ENCODE measurements at places on chromosomes 3 and 15.

GRCh38 chr3:119723022-119723421, 20.2 kb downstream of the CFAP91 start:
- DNase-seq: no peak

- no peak for DNase-seq
These were observed 77.7 kb upstream of the NR2E3 start for GRCh38 chr15:71732636-71733035.

- no peak for DNase-seq
These were observed 76.6 kb upstream of the CPOX start for GRCh38 chr3:98670020-98670419.

- DNase-seq: peak; percentile 17
These were observed 472 bp downstream of the CHST14 start for GRCh38 chr15:40471105-40471807.

- DNase-seq: peak; percentile 6
These were observed 121.6 kb downstream of the UBE2E2 start for GRCh38 chr3:23324745-23325144.

GRCh38 chr3:132199451-132199850, 117.8 kb upstream of the ACP3 start:
- DNase-seq: no peak

GRCh38 chr15:93298901-93299300, 209.9 kb upstream of the RGMA start:
- no peak for DNase-seq

DNA sequence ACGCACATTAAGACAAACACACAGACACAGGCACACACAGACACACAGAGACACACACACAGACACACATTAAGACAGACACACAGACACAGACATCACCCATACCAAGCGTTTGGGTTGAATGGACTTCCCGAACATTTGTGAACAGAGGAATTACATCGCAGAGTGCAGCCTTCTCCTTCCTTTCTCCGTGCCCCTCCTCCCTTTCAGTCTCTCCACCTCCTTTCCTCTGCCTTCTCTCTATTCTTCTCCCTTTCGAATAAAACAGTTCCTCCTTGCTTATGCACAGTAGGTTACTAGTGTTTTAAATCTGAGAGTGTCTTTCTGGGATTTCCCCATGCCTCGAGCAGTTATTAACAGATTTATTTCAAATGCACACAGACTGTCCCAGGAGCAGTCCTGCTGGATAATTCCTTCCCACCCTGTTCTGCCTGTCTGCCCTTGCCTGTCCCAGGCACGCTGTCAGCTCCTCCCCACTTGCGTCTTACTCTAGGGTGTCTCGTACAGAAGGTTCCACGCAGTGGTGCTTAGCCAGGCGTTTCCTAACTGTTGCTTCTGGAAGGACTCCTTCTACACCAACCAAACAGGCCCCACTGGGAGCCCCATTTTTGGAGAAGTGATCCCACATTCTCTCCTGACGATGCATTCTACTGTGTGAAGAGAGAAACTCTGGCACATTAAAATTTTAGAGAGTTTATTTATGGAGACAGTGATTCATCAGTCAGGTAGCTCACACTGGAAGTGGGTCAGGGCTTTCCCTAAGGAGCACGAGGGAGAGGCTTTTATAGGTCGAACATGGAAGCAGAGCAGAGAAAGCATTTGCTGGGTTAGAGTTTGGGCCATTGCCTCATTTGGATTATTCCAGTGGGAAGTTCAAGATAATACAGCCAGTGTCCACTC, 163.8 kb downstream of the SV2B start:
- no peak for DNase-seq

DNA sequence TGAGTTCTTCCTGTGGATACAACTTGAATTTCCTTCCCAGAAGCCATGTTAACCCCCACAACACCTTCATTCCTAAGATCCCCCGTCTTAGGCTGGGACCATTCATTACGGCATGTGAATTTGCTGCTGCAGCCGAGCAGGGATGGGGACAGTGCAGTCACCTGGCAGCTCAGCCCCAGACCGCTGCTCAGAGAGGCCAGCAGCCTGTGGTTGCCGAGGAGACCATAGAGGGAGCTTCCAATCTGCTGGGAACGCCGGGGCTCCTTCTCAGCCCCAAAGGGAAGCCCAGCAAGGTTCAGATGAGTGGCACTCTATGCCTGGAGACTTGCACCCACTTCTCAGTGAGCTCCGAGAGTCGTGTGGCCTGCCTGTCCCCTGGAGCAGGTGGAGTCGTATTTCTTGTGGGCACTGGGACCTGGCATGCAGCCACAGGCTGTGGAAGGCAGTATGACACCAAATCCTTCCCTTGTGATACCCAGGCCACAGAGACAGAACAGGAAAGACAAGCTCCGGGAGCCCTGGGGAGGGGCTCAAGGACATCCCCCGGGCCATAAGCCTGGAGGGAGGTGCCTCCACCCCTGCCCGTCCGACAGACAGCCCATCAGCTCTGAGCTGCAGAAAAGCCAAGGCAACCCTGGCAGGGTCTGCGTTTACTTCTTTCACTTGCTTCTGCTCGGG, 167.3 kb downstream of the FAM43A start:
- DNase-seq: no peak

- DNase-seq: no peak
These were observed 18.2 kb upstream of the CORO2B start for GRCh38 chr15:68560501-68561113.

- peak; percentile 67 for DNase-seq
These were observed 469.9 kb upstream of the CBLB start for GRCh38 chr3:106338582-106339214.

DNA sequence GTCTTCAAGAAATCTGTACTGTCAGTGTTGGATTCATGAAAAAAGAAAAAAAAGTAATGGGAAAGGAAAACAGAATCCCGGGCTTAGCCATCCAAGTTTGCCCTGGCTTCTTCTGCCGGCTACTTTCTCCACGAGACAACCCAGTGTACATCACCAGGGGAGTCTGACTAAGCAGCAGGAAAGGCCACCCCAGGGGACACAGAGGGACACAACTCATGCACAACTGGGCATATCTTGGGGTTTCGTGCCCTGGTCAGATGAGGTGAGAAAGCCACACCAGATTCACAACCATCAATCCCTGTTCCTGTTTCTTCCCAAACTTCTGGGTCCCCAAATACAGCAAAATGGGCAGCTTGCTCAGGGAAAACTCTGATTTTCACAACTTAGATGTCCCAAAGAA, 33.2 kb downstream of the ADAMTS17 start:
- no peak for DNase-seq

DNA sequence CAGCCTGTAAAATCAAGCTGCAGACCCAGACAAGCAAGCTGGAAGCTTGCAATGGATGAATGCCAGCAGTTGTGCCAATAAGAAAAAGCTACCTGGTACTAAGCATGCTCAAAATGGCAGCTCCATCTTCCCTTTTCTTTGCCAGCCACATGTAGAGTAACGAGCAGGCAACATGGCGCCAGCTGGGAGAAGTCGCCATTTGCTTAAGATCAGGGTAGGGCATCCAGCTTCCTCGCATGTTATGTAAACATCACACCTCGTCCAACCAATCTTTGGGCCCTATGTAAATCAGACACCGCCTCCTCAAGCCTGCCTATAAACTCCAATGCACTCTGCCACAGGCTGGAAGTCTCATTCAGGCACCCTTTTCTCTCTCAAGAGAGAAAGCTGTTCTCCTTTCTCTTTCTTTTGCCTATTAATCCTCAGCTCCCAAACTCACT, 973.9 kb downstream of the FHIT start:
- DNase-seq: no peak

DNA sequence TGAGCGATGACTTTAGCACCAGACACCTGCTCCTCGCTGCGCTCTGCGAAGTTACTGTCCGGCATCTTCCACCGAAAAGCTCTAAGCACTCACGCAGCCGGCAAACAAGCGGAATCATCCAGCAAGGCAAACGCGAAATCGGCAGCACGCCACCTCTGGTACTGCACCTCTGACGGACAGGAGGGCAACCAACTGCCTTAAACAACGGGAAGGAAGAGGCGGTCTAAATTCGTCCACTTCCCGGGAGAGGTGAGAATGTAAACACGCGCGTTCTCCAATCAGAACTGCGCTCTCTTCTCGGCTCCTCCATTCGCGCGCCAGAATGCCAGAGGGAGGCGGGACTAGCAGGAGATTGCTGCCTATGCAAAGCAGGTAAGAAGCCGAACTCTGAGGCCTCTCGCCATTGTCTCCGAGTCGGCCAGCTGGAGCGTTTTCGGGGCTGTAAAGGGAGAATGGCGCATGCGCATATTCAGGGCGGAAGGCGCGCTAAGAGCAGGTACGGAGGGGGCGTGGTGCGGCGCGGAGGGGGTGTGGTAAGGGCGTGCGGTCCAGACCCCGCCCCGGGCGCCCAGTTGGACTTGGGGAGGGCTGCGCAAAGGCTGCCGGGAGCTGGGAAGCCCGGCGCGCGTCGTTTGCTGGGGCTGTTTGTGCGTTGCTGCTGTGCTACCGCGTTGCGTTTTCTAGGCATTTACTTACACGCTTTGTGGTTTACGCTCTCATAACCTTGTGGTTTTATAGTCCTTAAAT, at the start of the genes BTD and HACL1:
BTD (plus strand) TSS at position 347 of the 747 bp plus-strand sequence. CDS start 33,695 bp downstream, outside the sequence.
HACL1 (minus strand) TSS at position 171 of the 747 bp plus-strand sequence; CDS start at position 65, 106 bp downstream.
- peak; percentile 99 for DNase-seq

DNA sequence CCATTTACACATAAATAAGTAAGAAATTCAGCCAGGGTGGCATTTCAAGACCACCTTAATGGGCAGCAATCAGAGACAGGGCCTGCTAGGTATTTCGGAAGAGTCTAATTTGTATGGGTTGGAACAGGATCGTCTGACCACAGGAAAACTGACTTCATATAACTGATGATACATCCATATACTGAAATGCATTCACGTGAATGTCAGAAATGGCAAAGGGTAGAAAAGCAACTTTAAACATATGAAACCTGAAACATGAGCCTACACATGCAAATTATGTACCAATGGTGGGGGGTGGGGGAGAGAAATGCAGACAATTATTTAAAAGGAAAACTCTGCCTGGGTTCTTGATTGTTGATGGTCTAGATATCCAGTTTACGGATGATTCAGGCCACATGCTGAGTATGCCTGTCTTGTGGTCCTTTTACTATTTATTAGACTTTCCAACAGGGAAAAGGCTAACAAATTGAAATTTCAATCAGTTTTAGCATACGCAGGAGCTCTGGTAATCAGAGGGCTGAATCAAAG, 582.2 kb downstream of the FOXP1 start:
- no peak for DNase-seq

GRCh38 chr3:69283496-69283895, 102.4 kb downstream of the FRMD4B start:
- DNase-seq: no peak

DNA sequence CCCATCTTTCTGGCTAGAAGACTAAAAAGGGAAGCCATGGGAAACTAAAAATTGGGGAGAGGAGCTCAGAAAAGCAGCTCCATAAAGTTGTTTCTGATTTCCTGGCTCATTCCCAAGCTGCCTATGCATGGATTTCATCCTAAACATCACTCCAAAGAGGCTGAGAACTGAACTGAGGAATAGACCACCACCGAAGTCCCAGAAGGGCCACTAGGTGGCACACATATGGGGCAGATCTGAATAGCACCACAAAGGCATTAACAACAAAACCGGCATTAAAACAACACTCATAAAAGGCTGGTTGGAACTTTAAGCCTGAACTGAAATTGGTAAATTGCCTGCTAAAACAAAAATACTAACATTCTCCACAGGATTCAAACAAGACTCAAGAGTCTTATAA, 106.3 kb downstream of the PLD1 start:
- DNase-seq: peak; percentile 16

GRCh38 chr3:114450008-114450596, 156.3 kb downstream of the TIGIT start:
- DNase-seq: no peak

DNA sequence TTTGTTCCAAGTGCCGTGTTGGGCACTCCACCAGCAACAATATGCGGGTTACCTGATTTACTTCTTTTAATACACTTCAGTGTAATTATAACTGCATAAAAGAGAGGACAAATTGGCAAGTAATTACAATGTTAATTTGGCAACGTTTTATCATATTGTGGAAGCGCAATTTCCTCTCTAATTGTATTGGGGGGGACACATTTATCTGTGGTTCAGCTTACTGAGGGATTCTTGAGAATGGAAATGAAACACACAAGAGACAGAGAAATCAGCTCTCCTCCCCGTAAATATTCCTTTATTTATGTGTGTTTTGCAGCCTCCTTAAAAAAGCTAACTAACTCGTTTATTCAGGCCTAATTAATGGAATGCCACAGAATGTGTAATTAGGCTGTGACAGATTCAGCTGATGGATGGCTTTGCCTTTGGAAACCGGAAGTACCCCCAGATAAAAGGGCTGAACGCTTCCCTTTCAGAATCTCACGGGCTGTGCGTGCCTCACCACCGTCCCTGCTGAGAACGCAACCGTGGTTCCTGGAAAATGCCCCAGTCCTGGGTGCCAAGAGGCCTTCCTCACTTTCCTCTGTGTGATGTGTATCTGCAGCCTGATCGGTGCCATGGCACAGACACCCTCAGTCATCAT, 247.1 kb upstream of the ST8SIA2 start:
- DNase-seq: no peak

DNA sequence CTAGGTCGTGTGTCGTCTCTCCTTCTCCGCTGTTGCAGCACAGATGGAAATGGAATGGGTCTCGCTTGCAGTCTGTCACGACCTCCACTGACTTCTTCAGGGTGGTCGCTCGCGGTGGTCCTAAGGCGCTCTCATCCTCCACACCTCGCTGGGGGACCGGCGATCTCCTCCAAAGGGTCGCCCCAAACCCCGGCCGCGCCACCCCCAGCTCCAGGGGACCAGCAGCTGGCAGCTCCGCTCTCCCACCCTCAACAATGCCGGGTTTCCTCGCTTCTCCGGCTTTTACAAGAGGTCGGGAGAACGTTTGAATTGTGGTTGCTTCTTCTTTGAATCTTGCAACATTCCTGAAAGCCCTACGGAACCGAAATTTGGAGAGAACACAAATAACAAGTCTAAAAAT, 25.9 kb downstream of the SERP1 start:
- DNase-seq: no peak

- no peak for DNase-seq
These were observed 35.1 kb upstream of the CPB1 start for GRCh38 chr3:148792516-148792915.

- peak; percentile 9 for DNase-seq
These were observed 25.3 kb downstream of the RAD18 start for GRCh38 chr3:8938021-8938420.

DNA sequence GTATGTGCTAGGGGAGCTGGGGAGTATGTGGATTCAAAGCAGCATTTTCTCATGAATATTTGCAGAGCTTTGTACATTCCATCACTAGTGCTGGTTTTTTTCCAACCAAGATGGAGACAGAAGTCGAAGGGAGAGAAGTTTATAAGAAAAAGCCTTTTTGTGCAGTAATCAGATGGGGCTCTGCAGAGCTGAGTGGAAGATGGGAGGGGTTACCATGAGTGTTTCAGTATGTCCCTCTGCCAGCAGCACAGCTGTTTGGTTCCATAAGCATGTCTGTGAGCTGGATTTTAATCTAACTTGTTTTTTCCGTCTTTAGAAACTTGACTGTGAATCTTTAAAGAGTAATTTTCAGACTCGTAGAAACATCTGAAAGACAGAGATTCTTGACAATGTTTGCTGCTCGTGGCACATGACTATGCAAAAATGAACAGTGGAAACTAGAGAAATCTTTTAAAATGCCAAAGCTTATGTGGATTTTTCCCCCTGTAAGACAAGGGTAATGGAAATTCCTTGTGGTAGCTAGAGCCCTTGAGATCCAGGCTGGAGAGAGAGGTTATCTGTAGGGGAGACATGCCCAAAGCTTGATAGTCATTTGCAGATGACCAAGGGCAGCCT, 20.3 kb downstream of the STARD9 start:
- no peak for DNase-seq

All from activated CD4-positive, alpha-beta T cell treated with anti-CD3 and anti-CD28 coated beads, Interleukin-2, amount 50 U/mL, for 16 hours (primary cell).